ENCODE measurements at places on chromosomes 7 and 10.

GRCh38 chr10:84706875-84707274, 378.5 kb downstream of the CCSER2 start:
- DNase-seq: no peak

DNA sequence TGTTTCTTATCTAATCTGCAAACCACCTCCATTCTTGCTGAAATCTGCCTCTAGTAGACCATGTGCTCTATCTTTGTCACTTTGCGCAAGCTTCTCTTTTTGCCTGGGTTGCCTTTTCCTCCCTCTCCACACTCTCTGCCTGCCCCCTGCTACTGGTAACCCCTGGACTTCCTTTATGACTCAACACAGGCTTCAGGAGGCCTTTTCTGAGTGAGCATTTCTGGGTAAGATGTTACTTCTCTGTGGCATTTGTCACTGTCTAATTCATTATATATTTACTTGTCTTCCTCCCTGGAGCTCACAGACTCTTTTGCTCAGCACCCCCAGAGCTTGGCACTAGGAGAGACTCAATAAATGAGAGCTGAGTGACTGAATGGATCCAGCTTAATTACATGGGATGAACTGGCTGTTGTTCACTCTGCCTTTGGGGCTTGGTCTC, 8.4 kb downstream of the GOLGA7B start:
- no peak for DNase-seq

DNA sequence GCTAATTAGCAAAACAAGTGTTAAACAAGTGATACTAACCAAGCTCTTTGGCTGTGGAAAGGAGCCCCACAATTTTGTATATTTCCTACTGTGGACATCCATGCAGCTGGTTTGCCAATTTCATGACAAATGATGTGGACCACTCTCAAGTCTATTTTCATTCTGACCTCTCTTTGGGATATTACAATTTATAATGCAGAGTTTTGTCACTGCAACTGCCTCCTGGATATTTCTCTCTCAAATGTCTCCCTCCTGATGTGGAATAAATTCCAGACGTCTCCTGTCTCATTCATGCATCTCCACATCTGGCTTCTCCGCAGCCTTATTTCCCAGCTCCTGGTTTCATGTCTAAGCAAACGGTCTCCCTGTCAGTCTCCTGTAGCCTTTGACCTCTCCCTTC, 80.6 kb upstream of the RHEB start:
- no peak for DNase-seq

DNA sequence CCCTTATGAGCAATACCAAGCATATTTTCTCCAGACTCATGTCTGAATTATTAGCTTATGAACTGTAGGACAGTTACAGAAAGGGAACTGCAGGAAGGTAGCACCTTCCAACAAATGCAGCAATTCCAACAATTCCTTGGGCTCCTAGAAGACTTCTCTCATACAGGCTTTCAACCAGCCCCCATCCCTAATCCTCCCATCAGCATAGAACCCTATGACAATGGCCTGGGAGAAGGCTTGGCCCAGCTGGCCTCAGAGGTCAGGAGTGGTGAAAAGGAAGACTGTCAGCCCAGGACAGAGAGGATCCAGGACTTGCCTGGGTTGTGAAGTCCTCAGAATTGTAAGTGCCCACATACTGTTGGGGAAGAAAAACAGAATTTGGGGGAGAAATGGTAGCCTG, 5.9 kb downstream of the VPS41 start:
- DNase-seq: no peak

DNA sequence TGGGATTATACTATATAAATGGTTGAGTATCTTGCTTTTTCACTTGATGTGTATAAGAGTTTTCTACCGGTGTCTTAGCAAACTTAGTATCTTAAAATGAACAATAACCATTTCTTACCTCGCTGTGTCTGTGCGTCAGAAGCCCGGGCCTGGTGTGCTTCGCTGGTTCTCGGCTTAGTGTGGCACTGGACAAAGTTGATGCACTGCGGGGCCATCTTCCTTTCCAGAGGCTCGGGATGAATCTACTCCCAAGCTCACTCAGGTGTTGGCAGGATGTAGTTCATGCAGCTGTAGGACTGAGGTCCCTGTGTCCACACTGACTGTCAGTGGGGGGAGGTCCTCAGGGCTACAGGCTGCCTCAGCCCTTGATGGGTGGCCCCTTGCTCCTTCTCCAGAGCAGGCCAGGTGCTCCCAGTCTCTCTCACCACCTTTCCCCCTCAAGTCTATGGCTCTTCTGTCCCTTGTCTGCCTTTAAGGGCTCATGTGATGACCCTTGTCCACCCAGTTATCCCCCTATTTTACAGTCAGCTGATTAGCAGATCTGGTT, 227.8 kb downstream of the GLRX3 start:
- DNase-seq: no peak

DNA sequence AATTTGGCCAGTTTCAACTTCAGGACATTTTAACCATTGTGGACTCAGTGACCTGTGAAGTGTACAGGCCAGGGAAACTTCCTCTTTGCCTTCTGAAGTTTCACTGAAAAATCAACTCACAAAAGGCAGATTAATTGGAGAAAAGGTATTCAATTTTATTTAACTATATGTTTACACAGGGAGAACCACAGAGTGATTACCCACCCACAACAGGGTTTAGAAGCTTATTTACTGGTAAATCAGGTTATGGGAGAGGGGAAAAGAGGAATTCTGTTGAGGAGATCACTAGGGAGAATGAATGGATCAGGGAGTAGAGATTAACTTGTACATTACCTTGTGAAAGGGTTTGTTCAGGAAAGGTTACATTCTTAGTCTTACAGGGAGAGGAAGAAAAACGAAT, 1.7 kb upstream of the AKR1D1 start:
- DNase-seq: no peak

DNA sequence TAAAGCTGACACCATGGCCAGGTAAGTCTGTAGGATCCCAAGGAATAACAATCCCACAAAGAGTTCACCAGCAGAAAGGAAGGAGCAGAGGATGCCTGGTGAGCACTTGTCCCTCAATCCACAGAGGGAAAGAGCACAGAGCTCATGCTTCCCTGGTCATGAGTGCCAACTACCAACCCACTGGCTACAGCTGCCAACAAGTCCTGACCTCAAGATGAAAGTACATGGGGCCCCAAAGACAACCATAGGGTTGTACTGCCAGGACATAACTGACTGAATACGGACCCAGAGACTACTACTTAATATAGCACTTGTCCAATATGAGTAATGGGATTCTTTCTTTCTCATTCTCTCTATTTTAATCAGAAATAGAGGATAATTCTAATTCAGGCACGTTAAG, 83.3 kb downstream of the JCAD start:
- DNase-seq: no peak

DNA sequence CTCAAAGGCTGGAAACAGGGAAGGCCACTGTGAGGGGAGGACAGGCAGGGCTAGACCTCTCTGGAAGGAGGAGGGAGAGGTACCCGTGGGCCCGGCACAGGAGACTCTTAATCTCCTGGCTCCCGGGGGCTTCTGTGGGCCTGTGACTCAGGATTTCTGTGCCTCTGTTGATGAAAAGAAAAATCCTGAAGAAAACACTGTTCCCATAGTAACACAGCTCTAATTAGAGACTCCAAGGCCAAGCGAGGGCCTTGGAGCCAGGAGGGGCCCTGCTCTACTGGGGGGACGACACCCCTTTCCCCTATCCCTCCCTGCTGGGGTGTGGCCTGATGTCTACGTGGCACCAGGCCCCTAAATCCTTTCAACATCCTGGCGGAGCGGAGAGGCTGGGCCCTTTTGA, 174.1 kb upstream of the TNRC18 start:
- DNase-seq: no peak

DNA sequence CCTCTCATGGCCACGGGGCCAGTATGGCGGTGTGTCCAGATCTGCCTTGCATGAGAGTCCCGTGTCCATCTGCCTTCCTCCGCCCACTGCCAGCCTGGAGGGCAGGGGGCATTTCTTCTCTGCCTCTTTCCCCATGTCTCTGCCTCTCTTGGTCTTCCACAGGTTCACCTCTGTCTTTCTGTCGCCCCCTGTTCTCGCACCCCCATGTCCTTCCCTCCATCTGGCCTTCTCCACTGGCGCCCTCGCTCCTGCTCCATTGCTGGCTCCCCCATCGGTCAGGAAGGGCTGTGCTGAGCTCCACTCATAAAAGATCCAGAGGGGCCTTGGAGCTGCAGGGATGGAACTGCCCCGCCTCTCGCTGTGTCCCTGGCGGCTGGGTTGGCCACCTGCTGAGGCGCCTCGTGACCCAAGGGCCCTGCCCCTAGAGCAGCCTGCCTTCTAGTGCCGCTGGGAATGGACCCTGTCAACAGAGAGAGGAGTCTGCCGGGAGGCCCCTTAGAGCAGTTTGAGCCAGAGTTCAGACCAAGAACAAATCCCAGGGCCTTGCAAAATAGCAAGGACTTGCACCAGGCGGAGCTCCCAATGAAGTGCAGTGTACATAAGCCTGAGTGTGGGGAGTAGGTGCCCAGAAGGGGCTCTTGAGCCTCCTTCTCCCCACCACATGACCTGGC, 42.0 kb downstream of the GOLGA7B start:
- no peak for DNase-seq

GRCh38 chr7:24898691-24899090, 81.3 kb downstream of the OSBPL3 start:
- no peak for DNase-seq

Data from HFF-Myc (cell line).